Neural progenitor cell (in vitro differentiated cells): ENCODE measurements at places on chromosomes 3 and 15. TPM values are rescaled to one million over a fixed set of nuclear protein-coding genes. Genes with fewer than 3 reads are reported as not detected.

DNA sequence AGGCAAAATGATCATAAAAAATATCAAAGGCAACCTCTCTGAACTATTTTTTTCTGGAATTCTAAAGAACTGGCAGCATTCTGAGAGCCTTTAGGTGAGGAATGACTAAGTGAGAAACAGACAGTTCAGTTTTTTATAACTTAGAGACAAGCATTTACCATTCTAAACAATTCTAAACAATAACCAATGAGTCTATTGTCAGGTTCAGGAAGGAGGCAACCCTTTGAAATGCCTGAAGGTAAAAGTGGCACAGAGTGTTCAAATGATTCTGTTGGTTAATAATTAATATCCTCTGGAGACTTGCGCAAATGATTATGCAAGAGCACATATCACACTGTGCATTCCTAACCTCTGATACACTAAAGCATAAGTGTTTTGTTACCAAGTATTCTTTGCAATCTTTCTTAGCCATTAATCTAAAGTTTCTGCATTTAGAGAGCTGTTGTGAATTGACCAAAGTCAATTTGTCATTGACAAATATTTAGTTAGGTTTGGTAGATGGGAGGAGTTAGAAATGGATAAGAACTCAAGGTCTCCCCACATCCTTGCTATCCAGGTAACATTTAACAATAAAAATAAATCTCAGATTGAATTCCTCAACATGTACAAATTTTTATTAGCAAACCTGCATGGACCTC, 9.2 kb upstream of the TGFBR2 start:
- H3K4me1 ChIP-seq, result no peaks in the 10 kb centered on the region
- DNase-seq, result no peak
- H3K4me3 ChIP-seq, result no peak overlapping the region

- H3K27me3 ChIP-seq, result no peaks in the 10 kb centered on the region
- no peak overlapping the region for H3K4me3 ChIP-seq
- no peaks in the 10 kb centered on the region for H3K36me3 ChIP-seq
- no peak for DNase-seq
- H3K27ac ChIP-seq, result no peak overlapping the region
- no peaks in the 10 kb centered on the region for H3K4me1 ChIP-seq
Measured at GRCh38 chr3:31106912-31107311, 212.5 kb upstream of the GADL1 start.

Gene ALG3
- 23.7 and 39.1 TPM in 2 replicates for total RNA-seq

Gene TRH
- 0.19 TPM in 1 of 2 replicates, not detected in the other for total RNA-seq

Gene AGBL1
- 5.5 and 6.2 TPM in 2 replicates for total RNA-seq
